ENCODE measurements at places on chromosomes 12 and 14.

- no peak for DNase-seq
Observed at GRCh38 chr14:59186306-59186705, 2.2 kb upstream of the DAAM1 start.

GRCh38 chr14:79064214-79064613 is 894.0 kb downstream of the NRXN3 start:
- no peak for DNase-seq

DNA sequence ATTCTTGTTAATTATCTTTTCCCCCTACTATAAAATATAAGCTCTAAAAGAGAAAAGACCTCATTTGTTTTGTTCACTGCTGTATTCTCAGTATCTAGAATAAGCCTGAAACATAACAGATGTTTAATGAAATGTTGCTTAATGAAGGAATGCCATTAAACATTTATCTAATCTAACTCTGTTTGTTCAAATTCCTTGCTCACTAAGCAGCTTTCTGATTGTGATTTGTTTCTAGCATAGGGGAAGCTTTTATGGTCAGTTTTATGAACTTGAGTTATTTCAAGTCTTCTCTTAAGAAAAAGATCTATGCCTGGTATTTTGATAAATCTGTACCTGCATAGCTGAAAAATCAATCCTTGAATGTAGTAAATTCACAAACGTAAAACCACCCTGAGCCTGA is 308.6 kb downstream of the CCDC91 start:
- no peak for DNase-seq

GRCh38 chr14:97106166-97106565 is 309.0 kb downstream of the VRK1 start:
- no peak for DNase-seq

GRCh38 chr12:9928607-9929006 is 3.6 kb downstream of the CLEC2A start:
- DNase-seq = no peak

DNA sequence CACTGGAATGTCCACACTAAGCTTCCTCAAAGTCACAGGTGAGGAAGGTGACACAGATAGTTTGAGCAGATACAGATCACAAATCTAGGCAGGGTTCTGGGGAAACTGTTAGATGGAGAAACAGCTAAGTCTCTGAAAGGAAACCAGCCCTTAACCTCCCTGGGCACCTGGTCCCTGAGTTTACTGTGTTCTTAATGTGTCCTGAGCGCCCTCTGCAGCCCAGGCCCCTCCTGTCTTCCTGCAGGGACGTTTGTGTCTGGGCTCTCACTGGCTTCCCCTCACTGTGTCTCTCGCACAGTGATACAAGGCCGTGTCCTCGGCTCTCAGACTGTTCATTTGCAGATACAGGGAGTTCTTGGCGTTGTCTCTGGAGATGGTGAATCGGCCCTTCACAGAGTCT is 684.3 kb downstream of the TMEM121 start:
- peak; percentile 22 for DNase-seq

DNA sequence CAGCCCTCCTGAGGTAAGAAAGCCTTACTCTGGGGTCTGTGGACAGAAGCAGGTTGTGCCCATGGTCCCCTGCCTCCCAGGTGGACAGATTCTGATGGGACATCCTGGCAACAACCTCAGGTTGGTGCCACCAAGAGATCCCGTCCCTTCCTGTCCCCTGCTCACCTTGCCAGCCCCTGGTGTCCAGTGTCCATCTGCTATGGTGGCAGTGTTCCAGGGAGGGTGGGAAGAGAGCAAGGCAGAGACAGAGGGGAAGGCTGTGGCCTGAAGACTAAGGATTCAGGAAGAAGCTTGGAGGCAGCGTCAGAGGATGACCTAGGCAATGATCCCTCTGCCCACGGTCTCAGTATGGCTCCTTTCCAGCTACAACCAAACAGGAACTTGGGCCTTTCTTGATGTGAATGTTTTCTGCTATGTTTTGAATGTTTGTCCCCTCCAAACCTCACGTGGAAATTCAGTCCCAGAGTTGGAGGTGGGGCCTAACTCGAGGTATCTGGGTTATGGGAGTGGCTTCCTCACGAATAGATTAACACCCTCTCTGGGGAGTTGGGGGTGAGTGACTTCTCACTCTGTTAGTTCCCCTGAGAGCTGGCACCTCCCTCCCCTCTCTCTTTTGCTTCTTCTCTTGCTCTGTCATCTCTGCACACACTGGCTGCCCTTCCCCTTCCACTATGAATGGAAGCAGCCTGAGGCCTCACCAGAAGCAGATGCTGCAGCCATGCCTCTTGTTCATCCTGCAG is 26.9 kb downstream of the IQSEC3 start:
- no peak for DNase-seq

GRCh38 chr12:131599190-131600159 is 111.4 kb upstream of the SFSWAP start:
- no peak for DNase-seq

GRCh38 chr12:25715102-25715501 is 162.0 kb upstream of the LMNTD1 start:
- DNase-seq = no peak

DNA sequence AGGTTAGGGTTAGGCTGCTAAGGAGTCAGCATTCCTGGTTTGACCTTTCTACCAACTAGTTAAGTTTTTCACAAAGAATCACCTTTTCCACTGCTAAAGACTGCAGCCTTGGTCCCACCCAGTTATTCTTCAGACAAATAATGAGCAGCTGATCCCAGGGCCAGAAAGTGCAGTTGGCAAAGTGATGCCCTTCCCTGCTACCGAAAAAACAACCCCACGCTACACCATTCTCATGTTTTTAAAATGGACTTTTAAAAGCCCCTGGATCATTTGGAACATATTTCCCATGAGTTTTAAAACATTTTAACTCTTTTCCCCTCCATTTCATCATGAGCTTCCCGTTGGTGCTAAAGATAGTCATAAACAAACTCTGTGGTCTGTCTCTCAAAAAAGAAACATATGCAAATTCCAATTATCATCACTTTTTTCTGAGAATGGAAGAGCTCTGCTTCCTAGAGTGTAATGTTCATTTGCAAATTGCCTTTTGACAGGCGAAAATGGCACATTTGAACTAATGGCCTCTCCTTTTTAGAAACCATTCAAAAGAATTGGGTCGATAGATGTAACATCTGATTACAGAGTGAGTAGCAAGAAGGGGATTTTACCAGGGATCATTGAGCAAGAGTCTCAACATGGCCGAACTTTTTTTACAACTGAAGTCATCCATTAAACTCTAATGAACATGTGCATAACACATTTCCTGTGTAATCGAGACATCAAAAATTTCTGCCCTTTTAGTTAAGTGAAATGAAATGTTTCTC is 129.3 kb upstream of the RAP1B start:
- no peak for DNase-seq

DNA sequence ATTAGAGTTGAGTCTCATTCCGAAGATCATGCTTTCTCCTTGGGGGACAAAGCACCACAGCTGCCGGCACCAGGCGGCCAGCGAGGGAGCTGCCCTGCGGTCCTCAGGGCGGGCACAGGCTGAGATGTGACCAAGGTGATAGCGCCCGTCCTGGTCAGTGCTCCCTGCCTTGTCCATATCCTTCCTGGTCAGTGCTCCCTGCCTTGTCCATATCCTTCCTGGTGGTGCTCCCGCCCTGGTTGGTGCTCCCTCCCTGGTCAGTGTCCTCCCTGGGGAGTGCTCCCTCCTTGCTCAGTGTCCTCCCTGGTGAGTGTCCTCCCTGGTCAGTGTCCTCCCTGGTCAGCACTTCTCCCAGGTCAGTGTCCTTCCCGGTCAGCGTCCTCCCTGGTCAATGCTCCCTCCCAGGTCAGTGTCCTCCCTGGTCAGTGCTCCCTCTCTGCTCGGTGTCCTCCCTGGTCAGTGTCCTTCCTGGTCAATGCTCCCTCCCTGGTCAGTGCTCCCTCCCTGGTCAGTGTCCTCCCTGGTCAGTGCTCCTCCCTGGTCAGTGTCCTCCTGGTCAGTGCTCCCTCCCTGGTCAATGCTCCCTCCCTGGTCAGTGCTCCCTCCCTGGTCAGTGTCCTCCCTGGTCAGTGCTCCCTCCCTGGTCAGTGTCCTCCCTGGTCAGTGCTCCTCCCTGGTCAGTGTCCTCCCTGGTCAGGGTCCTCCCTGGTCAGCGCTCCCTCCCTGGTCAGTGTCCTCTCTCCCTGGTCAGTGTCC is 92.2 kb downstream of the ADGRD1 start:
- DNase-seq = no peak

DNA sequence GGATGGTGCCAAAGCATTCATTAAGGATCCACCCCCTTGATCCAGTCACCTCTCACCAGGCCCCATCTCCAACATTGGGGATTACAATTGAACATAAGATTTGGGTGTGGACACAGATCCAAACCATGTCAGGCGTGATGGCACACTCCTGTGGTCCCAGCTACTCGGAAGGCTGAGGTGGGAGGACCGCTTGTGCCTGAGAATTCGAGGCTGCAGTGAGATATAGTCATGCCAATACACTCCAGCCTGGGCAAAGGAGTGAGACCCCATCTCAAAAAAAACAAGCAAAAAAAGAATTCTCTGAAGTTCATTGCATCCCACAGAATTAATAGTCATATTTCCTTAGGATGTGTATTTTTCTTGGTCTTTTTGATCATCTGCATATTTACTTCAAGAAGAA is 34.9 kb downstream of the ZDHHC17 start:
- no peak for DNase-seq

DNA sequence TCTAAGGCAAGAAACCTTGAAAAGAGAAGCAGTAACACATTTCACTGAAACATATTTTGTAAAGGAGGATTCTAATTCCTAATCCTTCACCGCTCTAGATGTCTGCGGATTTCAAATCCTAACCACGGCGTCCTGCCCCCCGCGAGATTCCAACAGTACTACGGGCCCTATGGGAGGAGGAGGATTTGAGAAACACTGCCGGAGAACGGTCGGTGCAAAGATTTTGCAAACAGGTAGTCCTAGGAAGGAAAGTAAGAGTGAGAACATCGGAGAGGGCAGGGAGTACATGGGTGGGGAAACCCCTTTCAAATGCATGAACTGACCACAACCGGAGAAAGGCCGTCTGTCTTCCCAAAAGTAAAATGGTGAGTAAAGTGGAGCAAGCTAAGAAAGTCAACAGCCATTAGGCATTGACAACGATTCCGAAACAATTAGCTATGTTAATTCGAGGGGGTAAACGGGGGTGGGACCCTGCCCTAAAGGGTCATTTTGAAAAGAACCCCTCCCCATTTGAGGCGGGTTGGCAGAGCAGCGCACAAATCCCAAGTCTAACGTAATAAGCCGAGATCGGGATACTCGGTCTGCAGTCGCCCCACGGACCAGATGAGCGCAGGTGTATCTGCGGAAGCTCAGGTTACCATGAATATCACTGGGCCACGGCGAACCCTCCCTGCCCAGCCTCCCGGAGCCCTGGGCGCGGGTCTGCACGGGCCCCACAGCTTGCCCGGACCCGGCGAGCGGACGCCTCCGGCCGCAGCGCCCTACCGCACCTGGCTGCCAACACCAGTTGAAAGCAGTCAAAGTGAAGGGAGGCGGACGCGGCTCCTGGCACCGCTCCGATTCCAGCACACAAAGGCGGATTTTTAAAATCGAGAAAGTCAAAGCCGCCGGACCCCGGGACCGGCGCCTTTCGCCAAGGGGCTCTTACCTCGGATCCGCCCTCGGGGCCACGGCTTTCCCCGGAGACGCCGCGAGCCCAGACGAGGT is 662 bp downstream of the EPS8 start:
- peak; percentile 9 for DNase-seq

- no peak for DNase-seq
Observed at GRCh38 chr12:11535127-11535526, 114.3 kb upstream of the ETV6 start.

DNA sequence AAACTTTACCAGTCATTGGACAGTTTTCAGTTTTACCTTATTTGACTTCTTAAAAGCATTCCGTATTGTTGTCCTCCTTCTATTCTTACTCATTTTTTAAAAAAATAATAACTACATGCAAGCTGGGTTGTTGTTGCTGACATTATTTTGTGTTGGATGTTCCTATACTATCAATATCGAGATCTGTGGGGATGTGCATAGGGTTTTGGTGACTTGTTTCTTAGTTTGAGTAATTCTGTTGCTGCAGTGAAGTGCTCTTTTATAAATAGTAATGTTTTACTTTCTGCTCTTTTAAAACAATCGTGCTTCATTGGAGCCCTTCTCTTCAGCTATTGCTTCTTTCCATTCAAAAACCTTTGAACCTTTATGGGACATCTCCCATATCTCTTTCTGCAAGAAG is 79.4 kb downstream of the METTL25 start:
- no peak for DNase-seq

GRCh38 chr14:100199240-100199860 is 39.6 kb upstream of the YY1 start:
- no peak for DNase-seq

DNA sequence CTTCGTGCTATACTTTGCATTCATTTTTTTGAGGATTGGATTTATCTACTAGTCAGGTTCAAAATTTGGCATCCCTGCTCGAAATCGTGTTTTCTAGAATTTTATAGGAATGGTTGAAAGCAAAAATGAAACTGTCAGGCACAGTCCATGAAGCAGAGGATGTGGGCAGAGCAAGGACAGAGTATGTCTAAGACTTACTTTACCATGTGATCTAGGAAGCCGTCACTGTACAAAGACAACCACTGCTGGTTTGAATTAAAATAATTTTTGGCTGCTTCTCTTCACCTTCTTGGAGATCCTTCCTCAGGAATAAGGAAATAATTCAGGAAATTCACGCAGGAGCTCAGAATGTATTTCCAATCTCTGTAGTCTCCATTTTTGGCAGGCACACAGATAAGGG is 31.6 kb upstream of the SGPP1 start:
- no peak for DNase-seq

DNA sequence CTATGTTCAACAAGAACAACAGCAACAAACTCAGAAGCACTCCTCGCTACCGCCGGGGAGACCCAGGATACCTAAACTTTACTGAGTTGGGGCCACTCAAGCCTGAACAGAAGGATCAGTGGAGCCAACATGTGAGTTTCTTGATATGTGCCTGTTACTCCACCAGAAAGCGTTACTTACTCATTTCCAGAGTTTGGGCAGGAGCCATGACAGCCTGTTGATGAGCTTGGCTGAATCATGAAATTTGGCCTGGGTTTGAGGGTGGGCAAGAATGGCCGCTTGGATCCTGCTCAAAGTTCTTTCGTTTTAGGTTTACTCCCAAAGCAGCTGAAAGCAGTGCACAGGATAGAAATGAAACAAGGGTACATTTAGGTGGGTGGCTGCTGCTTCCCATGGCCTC is 12.0 kb upstream of the GALNT6 start:
- DNase-seq = no peak

DNA sequence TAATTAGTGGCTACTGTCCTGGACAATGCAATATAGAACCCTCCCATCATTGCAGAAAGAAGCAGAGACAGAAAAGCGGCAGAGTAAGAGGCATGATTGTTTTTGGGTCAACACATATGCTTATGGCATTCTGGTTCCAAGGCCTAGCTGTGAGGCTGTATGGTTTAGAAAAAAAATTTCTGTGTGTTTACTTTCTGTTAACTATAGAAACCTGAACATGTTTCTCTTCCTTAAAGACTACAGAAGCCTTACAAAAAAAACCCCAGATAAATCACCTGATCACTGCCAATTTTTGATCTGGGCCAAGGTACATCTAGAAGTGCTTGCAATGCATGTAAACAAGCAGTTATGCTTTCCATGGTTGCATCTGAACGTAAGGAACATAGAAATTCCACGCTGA is 100.0 kb upstream of the HECTD1 start:
- DNase-seq = no peak

- DNase-seq = no peak
Observed at GRCh38 chr14:64147126-64147790, 146.9 kb downstream of the ESR2 start.

- no peak for DNase-seq
Observed at GRCh38 chr14:58898655-58899316, 261.0 kb downstream of the DACT1 start.

GRCh38 chr14:90093942-90094595 is 32.3 kb downstream of the KCNK13 start:
- no peak for DNase-seq

Data from activated T-cell treated with anti-CD3 and anti-CD28 coated beads for 1 hour (primary cell).